Stimulated activated CD8-positive, alpha-beta memory T cell treated with anti-CD3 and anti-CD28 coated beads, Interleukin-7, amount 100 ng/mL, for 48 hours (primary cell): ENCODE measurements at places on chromosomes 12 and 14.

GRCh38 chr12:119718141-119718540, 50.2 kb downstream of the PRKAB1 start:
- DNase-seq = no peak

DNA sequence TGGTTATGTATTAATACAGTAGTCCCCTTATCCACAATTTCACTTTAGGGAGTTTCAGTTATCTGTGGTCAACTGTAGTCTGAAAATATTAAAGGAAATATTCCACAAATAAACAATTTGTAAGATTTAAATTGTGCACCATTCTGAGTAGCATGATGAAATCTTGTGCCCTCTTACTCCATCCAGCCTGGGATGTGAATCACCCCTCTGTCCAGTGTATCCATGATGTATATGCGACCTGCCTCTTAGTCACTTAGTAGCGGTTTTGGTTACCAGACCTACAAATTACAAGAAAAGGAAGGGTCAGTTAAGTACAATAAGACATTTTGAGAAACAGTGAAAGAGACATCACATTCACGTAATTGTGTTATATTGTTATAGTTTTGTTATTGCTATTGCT, 39.9 kb upstream of the MDGA2 start:
- DNase-seq = no peak

- no peak for DNase-seq
Measured at GRCh38 chr14:75184492-75184891, 8.1 kb upstream of the TMED10 start.

DNA sequence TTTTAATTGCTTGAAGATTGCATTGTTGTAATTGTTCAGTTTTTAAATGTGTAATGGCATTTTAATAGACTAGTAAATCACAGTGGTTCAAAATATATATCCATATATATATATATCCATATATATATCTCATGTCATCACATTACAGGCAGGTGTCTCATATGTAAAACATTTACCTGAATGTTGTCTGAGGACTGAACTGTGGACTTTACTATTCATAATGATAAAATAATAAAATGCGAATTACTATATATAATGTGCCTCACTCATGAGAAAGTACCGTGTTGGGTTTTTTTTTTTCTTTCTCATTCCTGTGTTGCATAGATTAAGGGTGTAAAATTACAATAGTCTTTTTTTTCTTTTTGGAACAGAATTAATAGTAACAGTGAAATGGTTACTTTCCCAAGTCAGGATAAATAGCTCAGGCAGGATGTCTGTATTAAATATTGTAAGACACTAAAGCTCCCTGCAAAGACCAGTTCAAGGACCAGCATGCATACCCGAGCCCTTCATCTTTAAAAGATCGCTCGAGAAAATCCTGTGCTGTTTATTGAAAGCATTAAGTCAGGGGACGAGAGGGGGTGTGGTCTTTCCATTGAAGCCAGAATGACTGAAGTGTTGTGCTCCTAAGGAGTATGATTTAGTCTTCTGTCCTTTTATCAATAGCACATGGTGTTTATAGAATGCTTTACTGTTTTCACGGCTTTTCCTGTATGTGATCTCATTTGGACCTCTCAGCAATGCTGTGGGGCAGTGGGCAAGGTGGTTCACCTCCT, 173.5 kb downstream of the CRADD start:
- no peak for DNase-seq

GRCh38 chr12:42473130-42473529, 116.4 kb downstream of the PRICKLE1 start:
- no peak for DNase-seq

DNA sequence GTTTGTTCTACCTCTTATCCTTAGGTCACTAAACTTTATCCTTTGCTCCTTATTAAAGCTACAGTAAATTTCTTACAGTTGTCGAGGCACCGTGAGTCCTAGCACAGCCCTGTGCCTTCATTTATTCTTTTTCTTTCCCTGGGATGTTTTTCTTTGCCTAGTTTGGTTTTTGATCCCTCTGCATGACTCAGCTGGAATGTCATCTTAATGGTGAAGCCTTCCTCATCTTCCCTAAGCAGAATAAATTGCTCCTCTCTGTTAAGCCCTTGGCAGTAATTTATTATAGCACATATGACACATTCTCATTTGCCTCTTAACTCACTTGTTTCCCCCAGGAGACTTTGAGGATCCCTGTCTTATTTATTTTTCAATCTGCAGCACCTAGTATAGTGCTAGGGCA, 16.6 kb downstream of the ACTR10 start:
- no peak for DNase-seq

DNA sequence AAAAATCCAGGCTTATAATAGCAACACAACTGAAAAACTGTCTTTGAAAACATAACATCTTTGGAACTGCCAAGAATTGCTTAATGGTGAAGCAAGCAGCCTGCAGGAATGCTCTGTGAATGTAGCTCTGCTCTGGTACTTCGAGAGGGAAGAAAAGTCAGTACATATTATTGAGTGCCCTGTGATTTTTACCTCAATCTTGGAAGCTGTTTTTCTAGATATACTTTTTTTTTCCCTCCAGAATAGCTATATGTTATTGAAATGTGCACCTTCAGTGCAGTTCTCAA, 508.1 kb downstream of the PCNX1 start:
- no peak for DNase-seq

DNA sequence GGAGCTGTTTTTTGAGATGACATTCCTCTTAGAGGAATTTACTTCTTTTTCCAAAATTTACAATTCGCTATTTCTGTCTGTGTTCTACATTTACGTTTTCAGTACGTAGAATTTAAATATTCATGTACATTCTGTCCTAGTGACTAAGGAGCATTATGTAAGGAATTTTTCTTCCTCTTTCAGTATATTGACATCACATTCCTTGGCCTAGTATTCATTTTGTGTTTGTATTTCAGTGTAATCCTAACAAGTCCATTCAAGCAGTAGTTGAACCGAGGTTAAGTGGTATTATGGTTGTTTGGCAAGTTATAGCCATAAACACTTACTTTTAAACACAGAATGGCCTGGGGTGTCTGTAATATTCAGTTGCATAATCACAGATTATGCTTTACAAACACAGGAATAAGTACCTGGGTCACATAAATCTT, 465.2 kb downstream of the PCNX1 start:
- no peak for DNase-seq

- DNase-seq = no peak
Measured at GRCh38 chr14:103743691-103744090, 28.1 kb downstream of the ZFYVE21 start.

GRCh38 chr14:30045720-30046119, 118.1 kb upstream of the PRKD1 start:
- no peak for DNase-seq

GRCh38 chr12:100553936-100554335, 19.5 kb upstream of the GAS2L3 start:
- DNase-seq = no peak

DNA sequence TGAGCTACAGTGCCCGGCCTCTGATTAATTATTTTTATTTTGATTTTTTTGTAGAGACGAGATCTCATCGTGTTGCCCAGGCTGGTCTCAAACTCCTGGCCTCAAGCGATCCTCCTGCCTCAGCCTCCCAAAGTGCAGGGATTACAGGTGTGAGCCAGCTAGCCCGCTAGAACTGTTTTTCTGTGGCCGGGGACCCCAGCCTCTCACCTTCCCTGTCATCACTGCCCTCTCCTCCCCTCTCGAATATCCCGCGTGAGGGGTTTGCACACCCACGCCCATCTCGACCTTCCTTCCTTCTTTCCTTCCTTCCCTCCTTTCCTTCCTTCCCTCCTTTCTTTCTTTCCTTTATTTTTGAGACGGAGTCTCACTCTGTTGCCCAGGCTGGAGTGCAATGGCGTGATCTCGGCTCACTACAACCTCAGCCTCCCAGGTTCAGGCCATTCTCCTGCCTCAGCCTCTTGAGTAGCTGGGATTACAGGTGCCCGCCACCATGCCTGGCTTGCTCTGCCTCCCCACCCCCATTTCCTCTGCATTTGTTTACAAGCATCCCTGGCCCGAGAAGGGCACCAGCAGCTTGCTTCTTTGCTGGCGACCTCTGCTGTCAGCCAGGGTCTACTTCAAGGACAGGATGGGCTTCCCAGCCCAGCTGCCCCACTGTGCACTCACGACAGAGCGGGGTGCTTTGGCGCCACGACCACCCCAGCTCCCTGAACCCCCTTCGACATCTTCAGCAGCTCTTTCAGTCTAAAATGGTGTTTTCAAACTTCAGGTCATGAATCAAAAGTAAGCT, 4.3 kb upstream of the TRAF3 start:
- no peak for DNase-seq
